ENCODE measurements at places on chromosomes 6 and 20. TPM values are rescaled to one million over a fixed set of nuclear protein-coding genes. Genes with fewer than 3 reads are reported as not detected.

Gene LINC00237
- total RNA-seq: not detected

Gene TSHZ2
- total RNA-seq: 0.72 TPM

Gene ADISSP
- 43.2 TPM for total RNA-seq

Gene ALDH5A1
- 3.7 TPM for total RNA-seq

Gene PRND
- total RNA-seq: not detected

Gene CYB5R4
- total RNA-seq: 13.6 TPM

Gene E2F1
- total RNA-seq: 2.3 TPM
